ENCODE measurements at places on chromosomes 2 and 18.
A peak's percentile ranks its signal among the peaks of the same experiment; 100 is the strongest.

DNA sequence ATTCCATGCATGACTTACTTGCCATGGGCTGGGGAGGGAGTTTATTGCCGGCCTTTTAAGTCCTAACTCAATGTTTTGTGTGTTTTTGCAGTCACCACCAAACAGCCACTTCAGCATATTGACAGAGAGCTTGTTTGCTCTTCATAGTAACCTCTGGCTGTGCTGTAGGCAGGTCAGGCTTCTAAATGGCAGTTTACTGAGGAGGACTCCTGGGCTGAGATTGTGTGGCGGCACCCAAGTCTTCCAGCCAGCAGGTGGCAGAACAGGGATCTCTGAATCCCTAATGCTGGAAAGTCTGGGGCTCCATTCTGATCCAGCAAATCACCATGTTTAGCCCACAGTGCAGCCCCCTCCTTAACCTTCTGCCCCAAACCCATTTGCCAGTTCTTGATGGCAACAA lies 121.2 kb downstream of the CAPN13 start:
- DNase-seq = peak; percentile 44

DNA sequence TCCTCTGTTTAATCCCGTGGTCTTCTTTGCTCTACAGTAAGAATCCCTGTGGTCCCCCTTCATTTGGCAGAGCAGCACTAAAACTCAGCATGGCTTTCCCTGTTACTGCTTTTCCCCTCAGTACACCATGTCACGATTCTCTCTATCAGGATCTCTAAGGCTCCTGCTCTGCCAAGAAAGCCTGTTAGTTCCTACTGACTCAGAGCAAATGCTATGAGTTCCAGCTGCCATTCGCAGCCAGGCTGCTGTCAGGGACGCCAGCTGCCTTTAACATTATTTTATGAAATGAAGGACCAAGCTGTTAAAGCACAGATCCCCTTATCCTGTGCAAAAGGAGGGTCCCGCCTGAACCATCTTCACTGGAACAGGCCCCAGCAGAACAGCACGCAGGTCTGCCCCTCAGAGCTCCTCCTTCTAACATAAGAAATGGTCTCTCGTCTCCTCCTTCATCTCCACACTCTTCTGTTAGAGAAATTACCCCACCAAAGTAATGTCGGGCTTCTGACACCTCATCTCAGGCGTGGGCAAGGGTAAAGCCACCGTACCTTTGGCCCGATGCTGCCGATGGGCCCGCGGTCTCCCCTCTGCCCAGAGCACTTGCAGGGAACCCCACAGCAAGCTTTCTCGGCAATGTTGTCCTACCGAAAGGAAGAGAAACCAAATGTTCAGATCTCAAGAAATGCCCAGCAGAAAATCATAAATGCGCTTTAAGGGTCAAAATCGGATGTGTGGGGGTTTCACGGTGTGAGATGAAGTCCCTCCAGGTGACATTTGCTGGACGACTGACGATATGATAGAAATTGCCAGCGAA lies 52.6 kb downstream of the COL6A3 start:
- no peak for DNase-seq

GRCh38 chr2:97730245-97730644 lies 16.9 kb downstream of the ZAP70 start:
- DNase-seq = no peak

GRCh38 chr2:23669413-23670244 lies 257.3 kb downstream of the ATAD2B start:
- no peak for DNase-seq

DNA sequence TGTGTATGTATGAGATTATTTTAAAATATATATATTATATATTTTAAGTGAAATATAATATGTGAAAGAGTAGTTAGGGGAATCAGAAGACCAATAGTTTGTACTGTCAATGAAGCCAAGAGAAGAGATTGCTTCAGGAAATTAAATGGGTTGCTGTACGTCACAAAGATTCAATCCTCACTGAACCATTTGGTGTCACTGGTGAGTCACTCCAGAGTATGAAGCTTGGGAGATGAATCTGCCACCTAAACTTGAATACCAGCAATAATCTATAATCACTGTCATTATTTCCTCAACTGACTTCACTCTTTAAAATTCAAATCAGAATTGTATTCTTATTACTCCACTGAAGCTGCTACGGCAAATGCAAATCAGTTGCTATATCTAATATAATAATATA lies 41.9 kb upstream of the SCN9A start:
- peak; percentile 43 for DNase-seq

DNA sequence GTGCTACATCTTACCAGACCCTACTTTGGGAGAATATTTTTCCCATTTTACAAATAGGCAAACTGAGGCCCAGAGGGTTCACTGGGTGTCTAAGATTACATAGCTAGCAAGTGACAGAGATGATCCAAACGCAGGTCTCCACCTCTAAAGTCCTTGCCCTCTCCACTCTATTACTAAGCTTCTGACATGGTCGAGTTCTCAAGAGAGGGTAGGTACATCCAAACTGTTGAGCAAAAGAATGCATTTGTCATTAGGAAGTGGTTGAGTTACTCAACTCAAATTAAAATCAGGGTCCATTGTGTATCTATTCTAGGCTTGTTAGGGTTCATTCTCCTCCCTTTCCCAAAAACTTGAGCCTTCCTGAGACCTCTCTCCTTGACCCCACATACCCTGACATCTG lies 680.6 kb upstream of the FANCL start:
- no peak for DNase-seq

GRCh38 chr18:47143899-47144485 lies 6.3 kb downstream of the HDHD2 start:
- no peak for DNase-seq

GRCh38 chr2:188050726-188051125 lies 240.9 kb upstream of the GULP1 start:
- DNase-seq = no peak

DNA sequence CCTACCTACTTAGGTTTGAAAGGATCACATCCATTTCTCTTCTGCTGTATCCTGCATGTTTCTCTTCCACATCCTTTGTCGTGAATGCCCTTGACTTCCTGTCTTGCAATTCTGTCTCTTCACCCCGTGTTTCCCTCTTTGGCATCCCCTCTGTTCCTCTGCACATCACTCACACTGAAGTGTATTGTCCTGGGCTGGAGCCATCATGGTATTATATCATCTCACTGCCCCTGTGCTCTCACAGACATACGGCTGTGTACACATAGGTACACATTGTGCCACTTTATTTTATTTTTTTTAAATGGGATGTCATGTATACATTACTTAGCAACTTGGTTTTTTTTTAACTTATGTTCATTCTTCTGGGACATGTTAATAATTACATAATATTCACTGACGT lies 291.6 kb downstream of the ALPK2 start:
- no peak for DNase-seq

GRCh38 chr2:178425255-178425827 lies 25.6 kb downstream of the PRKRA start:
- no peak for DNase-seq

GRCh38 chr18:12748671-12749070 lies 45.8 kb downstream of the PSMG2 start:
- DNase-seq = no peak

GRCh38 chr2:149061133-149061745 lies 22.7 kb downstream of the LYPD6B start:
- DNase-seq = no peak

- no peak for DNase-seq
These were observed 11.2 kb upstream of the DGUOK start for GRCh38 chr2:73915437-73915993.

DNA sequence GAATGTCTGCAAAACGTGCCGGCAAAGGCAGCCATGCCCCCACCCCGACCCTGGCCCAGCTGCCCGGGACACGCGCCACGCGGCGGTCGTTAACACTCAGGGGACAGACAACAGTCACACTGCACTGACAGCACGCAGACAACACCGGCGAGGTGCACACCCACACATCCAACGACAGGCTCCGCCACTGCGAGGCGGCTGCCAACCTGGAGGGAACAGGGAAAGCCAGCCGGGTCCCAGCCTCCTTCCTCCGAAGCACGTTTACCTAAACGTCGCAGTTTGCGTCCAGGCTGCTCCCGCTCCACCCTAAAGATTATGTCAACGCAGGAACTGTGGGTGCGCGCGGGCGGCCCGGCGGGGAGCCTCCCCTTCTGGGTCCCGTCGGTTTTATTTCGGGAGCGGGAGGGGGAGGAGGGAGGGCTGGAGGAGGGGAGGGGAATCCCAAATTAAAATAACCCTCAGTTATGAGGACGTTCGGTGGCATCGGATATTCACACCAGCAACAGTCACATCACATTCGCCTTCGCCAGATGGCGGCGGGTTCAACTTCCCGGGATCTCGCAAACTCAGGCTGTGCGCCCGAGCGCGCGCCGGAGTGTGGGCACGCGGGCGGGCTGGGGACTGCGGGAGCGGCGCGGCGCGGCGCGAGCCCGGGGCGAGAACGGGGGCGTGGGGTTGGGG lies 644 bp downstream of the PTGR3 start:
- peak; percentile 79 for DNase-seq

DNA sequence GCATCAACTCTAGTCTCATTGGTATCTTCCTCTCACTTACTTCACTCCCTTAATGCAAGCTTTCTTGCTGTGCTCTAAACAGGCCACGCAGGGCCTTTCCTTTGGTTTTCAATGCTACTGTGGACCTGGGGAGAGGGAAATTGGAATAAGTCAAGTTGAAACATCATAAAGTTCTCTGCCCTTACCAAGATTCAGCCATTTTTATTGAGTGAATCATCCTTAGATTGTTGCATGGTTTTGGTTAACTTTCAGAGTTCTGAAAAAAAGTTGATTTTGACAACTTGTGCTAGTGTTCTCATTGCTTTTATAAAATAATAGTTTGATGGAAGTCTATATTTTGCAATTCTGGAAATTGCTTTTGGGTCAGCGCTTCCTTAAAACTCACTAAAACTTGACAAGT lies 852.8 kb upstream of the ACVR2A start:
- no peak for DNase-seq

Data from NCI-H2081 (cell line).